ENCODE measurements at places on chromosomes 1 and 21. TPM values are rescaled to one million over a fixed set of nuclear protein-coding genes. Genes with fewer than 3 reads are reported as not detected.

The CNKSR1 gene
- 26.3 TPM for total RNA-seq

The PBX1 gene
- total RNA-seq, result 133 TPM

The S1PR1 gene
- total RNA-seq, result 0.26 TPM

The PRAMEF6 gene
- total RNA-seq, result not detected

The KIF1B gene
- 57.7 TPM for total RNA-seq

The KRTAP13-2 gene
- not detected for total RNA-seq

The SPRR4 gene
- total RNA-seq, result not detected

The TMEM79 gene
- 2.1 TPM for total RNA-seq

The LCE1E gene
- total RNA-seq, result not detected

The BRINP3 gene
- total RNA-seq, result not detected

The CBS gene
- 319 TPM for total RNA-seq

The IQGAP3 gene
- total RNA-seq, result 24.5 TPM

The ATP1B1 gene
- total RNA-seq, result 42.2 TPM

The OVAAL gene
- not detected for total RNA-seq

The NEGR1 gene
- 0.13 TPM for total RNA-seq

The DCDC2B gene
- not detected for total RNA-seq

The C1orf226 gene
- total RNA-seq, result 11.5 TPM

The PRDM16 gene
- total RNA-seq, result 0.70 TPM

The CTH gene
- total RNA-seq, result 15.3 TPM

The ZYG11A gene
- total RNA-seq, result 2.0 TPM

The LAMB3 gene
- total RNA-seq, result 0.26 TPM

The C1orf122 gene
- 61.5 TPM for total RNA-seq

The GGPS1 gene
- total RNA-seq, result 43.3 TPM

The SPRR1A gene
- not detected for total RNA-seq

The KPRP gene
- total RNA-seq, result not detected

The BCAN gene
- total RNA-seq, result 0.88 TPM

The A3GALT2 gene
- total RNA-seq, result not detected

The ST3GAL3 gene
- 8.3 TPM for total RNA-seq

The DNM3 gene
- total RNA-seq, result 3.3 TPM

The FH gene
- 81.6 TPM for total RNA-seq

The TRABD2B gene
- 2.3 TPM for total RNA-seq

Measured in H9 (cell line).